ENCODE measurements at places on chromosomes 2 and 18.
A peak's percentile ranks its signal among the peaks of the same experiment; 100 is the strongest.

DNA sequence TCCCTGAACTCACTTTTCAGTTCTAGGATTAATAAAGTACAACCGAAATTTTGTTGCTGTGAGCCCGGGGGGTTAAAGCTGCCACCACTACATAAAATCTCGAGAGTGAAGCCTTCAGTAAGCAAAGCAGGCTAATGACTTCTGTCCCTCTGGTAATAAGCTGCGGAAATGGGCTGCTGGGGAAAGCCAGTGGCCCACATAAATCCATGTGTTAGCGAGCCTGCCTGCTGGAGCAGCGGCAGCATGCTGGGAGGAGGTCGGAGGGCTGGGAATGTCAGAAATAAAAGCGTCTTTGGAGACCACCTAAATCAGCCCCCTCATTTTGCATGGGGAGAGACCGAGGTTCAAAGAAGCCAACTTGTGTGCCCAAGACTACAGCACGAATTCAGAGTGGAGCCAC lies 371.7 kb downstream of the TNS1 start:
- no peak for DNase-seq

DNA sequence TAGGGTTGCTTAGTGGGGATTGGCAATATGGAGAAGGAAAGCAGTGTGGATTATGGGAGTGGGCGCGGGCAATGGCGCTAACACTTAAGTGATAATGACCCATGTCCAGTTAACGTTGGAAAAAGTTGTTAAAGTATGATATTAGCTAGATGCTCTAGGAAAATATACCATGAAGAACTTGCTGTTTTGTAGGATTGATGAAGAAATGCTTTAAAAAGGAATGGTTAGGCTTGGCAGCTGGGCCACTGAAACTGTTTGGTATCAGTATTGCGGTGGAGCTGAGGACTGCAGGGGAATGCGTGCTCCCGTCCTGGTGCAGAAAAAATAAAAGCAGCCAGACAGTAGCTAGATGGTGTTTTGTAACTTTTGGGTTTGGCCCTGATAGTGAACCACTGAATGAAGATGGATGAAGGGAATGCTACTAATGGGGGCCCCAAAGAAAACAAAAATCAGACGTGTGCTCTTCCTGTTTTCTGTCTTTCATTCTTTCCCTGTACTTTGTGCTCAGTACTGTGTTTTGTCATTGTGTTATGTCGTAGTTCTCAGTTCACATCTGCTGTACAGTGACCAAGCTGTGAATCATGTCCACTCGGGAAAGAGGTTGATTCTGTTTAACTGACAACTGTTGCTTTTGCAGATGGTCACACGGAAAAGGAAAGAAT lies 999 bp downstream of the INSIG2 start:
- no peak for DNase-seq

DNA sequence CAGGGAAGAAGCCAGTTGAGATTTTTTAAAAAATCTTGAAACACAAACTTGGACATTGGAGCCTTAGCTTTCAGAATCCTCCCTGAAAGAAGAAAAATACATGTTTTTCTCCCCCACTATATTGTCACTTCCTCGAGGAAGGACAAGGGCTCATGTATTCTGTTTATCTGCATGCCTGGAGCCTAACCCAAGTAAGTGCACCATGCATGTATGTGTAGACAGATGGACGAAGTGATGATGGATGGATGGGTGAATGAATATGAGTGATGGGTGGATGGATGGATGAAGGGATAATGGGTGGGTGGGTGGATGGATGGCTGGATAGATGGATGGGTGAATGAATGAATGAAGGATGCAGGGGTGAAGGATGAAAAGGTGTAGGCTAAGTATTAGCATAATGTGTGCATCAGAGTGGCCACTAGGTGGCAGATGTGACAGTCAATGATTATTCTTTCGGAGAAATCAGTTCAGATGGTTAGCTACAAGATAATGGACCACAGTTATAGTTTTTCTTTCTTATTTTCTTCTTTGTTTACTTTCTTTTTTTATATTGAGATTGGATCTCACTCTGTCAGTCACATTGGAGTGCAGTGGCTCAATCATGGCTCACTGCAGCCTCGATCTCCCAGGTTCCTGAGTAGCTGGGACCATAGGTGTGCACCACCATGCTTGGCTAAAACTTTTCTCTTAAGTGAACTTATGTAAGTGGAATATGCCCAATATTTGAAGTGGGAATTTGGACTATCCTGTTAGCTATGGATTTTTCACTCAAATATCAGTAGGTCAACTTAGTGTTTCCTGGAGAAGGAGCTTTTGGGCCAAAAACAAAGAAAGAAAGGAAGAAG lies 18.5 kb upstream of the CCDC93 start:
- DNase-seq: peak; percentile 13

- no peak for DNase-seq
Observed at GRCh38 chr2:113406114-113406513, 31.4 kb upstream of the ZNG1B start.

GRCh38 chr18:22558945-22559385 lies 141.2 kb upstream of the CTAGE1 start:
- DNase-seq: no peak

GRCh38 chr18:69648486-69648885 lies 247.8 kb downstream of the DOK6 start:
- DNase-seq: no peak

DNA sequence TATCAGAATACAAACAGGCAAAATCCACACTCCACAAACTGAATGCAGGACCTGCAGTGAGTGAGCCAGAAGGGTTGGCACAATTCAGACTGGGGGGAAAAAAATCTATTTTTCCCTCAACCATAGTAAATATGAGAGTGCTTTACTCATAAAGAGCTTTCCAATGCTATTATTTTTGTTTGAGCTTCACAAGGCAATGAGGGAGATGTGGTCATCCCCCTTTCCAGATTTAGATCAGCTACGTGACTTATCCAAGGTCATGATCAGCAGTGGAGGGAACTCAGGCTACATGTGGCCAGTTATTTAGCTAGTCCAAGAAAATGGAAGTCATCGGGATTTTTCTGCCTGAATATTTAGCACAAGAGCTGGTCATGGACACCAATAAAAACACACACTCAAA lies 120.4 kb upstream of the KLF7 start:
- DNase-seq: no peak

DNA sequence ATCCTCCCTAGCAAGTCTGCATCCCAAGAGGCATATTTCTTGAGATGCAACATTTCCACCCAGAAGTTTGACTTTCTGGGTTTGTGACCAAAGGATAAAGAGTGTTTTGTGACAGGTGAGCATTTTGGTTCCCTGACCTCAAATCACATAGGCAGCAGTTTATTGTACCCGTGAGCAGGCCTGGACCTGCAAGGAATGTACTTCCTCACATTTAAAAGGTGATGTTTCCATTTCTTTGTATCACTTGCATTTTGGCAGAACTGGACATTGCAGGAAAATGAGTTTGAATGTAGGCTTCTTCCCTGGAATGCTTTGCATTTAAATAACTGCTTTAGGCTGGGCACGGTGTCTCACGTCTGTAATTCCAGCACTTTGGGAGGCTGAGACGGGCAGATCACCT lies 160.7 kb downstream of the ALPK2 start:
- no peak for DNase-seq

DNA sequence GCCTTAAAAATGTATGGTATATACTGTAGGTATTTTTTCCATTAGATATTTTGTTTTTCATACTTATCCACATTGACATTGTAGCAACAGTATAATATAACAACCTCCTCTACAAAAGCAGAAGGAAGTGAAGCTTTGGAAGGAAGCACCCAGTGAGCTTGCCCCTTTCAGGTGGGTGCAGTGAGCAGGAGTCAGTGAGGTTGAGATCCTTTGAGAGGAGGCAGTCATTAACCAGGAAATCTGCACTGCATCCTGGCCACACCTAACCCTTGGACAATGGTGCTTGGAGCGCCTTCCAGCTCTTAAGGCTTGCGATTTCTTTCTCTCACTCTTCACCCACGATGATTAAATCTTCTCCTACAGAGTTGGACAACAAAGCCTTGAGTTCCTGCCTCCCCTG lies 13.9 kb downstream of the IL37 start:
- DNase-seq: no peak

DNA sequence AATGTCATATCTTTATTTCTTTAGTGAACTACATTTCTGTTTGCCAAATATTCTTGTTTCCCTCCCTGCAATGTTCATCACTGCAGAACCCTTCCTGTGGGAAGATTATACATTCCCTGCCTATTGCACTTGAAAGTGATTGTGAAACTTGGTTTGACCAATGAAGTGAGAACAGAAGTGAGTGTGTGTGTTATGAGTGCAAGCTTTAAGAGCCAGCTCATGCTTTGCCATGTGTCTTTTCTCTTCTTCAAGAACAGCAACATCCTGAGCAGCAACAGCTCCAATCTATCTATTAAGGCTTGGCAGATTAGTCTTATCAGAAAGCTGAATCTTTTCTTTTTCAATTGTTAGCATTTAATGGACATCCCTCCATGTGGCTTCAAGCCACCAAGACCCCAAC lies 42.0 kb upstream of the UBE2E3 start:
- no peak for DNase-seq

DNA sequence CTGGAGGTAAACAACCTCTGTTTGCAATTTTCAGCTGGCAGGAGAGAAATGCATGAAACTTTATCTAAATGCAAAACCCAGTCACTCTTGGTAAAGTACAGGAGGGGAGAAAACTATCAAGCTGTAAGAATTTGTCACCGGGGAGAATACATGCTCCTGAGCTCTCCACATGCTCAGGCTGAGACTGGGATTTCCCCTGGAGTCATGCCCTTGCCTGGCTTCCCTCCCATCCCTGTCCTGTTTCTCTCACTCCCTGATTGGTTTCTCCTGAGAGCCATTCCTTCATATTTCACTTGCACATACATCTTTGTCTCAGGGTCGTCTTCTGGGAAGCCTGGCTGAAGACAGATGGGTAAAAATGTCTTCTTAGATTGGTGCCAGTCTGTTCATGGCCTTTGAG lies 52.9 kb upstream of the SPATS2L start:
- no peak for DNase-seq

DNA sequence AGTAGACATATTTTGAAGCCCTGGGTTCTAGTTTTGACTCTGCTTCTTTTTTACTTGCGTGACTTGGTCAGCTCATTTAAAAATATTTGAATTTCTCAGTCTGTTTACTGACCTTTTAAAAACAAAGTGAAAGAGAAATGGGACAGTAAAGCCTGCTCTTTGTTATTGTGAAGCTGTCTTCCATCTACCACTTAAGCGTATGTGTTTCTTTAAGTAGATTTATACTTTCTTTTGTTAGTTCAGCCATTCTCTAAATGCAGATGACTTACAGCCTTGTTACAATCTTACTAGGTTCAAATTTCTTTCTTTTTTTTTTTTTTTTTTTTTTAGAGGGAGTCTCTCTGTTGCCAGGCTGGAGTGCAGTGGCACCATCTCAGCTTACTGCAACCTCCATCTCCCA lies 79.5 kb downstream of the UBR3 start:
- no peak for DNase-seq

GRCh38 chr2:118936936-118937335 lies 5.1 kb upstream of the MARCO start:
- no peak for DNase-seq

GRCh38 chr2:195613922-195614321 lies 43.1 kb upstream of the SLC39A10 start:
- no peak for DNase-seq
